ENCODE measurements at places on chromosomes 1 and 21. TPM values are rescaled to one million over a fixed set of nuclear protein-coding genes. Genes with fewer than 3 reads are reported as not detected.

DNA sequence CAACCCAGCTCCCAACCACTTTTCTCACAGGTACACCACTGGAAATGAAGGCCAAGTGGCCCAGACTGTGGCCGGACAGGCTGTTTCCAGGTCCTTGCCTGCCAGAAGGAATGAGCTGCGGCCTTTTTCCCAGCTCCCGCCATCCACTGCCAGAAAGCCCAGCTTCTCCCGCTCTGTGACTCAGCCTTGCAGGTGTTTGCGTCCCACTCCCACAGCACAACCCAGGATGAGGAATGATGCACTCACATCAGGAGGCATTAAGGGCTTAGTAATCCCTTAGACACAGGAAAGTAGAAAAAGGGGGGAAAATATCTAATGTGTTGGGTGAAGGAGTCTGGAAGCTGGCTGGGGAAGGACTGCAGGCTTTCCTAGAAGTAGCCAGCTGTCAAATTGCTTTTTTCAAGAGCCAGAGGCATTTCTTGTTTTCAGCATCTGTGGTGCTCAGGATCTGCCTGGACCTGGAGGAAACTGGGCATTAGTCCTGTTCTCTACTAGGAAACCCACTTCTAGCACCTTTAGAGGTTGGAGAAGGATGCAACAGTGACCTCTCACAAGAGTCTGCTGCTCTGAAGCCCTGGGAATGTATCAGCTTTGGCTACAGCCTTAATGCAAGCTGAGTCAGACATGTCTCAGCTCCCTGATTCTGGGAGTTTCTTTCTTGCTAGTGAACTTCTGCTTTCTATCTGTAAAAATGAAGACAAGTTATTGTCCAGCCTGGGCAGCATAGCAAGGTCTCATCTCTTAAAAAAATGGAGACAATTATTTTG lies 13.2 kb upstream of the MAP1LC3C start:
- no peak for DNase-seq

AADACL3 gene
- not detected for total RNA-seq

POLR3GL gene
- 28.7 TPM for total RNA-seq

- no peak for DNase-seq
Observed at GRCh38 chr21:42850866-42851391, 28.4 kb downstream of the WDR4 start.

FNBP1L gene
- 21.3 TPM for total RNA-seq

GRCh38 chr1:161176468-161177111 lies 717 bp downstream of the B4GALT3 start:
- no peak for DNase-seq

DNA sequence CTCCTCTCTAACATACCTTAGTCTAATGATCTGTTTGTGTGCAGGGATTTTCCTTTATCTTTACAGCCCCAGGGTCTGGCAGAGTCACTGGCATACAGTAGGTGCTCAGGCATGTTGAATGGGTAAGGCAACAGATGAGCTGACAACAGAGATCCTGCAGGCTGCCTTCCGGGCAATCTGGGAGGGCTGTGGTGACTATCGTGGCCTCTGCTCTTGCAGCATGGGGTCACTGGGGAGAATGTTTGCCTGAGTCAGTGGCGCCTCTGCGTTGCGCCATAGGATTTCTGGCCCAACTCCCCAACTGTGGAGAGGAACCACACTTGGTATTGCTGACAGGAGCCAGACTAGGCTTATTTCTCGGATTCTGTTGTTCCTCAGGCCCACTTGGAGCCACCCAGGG lies 93.8 kb downstream of the LAMC2 start:
- peak; percentile 99 for DNase-seq

DNA sequence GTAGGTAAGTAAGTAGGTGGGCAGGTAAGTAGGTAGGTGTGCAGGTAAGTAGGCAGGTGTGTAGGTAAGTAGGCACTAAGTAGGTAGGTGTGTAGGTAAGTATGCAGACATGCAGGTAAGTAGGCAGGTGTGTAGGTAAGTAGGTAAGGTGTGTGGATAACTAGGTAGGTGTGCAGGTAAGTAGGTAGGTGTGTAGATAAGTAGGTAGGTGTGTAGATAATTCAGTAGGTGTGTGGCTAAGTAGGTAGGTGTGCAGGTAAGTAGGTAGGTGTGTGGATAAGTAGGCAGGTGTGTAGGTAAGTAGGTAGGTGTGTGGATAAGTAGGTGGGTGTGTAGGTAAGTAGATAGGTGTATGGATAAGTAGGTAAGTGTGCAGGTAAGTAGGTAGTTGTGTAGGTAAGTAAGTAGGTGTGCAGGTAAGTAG lies 53.9 kb upstream of the COG2 start:
- DNase-seq = no peak

DNA sequence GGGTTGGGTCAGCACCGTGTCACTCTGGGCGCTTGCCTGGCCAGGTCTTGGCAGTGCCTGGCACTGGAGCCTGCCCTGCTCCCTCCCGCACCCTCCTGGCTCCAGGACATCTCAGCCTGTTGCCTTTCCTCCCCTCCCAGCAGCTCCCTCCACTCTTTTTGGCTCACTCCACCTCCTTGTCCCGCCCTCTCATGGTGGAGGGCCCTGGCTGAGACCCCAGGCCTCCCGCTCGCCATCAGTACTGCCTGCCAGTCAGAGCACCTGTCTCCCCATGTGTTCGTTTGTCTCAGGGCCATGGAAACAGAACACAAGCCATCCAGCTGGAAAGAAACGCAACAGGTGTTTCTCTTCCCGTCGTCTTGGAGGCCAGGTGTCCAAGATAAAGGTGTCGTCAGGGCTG lies 61.0 kb downstream of the B3GALT5 start:
- no peak for DNase-seq

GRCh38 chr1:118982266-118982665 lies 5.9 kb downstream of the TBX15 start:
- DNase-seq = no peak

GSTM5 gene
- 0.12 TPM for total RNA-seq

- DNase-seq = no peak
Observed at GRCh38 chr1:14748977-14749376, 150.5 kb downstream of the KAZN start.

- DNase-seq = no peak
Observed at GRCh38 chr1:35882586-35882944, 444 bp upstream of the AGO1 start.

- DNase-seq = no peak
Observed at GRCh38 chr1:48676822-48677221, 99.9 kb downstream of the BEND5 start.

GPR25 gene
- total RNA-seq = not detected

DNA sequence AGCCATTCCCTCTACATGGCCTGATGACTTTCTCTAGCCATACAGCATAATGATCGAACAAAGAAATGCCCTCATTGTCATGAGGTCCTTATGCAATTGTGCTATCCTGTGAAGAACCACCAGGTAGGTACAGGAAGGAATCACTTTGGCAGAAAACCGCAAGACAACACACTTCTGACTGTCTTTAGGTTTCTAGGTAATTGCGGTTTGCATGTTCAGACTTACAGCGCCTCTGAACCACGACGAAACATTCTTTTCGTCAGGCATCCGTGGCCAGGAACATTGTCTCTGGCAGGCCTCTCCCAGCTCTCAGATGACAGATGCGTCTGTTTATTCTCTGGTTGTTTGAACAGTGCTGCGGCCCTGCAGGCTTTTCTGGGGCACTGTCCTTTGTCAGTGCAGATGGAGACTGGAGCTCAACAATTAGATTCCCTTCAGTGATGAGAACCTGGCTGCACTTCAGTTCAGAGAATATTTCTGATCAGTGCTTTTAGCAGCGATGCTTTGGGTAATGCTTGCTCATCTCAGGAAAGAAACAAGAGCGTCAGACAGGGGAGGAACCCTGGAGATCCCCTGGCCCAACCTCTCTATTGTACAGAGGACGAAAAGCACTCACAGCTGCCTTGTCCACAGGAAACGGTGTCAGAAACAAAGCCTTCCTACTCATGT lies 63.4 kb downstream of the B3GALT5 start:
- DNase-seq = no peak

DNA sequence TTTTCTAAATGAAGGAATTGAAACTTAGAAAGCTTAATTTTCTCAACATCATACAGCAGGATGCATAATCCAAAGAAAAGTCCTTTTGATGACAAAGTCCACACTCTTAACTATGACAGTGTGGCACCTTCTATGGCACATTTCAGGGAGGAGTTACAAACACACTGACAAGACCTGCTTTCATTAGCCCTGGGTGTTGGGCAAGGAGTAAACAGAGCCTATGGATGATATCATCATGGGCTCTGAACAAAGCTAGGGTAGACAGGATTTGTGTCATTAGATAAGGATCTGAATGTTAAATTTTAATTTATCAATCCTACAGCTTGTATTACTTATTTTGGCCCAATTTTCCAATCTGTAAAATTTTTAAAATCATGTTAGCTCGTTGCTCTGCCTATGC lies 62.6 kb upstream of the DENND1B start:
- no peak for DNase-seq

ANKRD65 gene
- 0.15 TPM for total RNA-seq

DNA sequence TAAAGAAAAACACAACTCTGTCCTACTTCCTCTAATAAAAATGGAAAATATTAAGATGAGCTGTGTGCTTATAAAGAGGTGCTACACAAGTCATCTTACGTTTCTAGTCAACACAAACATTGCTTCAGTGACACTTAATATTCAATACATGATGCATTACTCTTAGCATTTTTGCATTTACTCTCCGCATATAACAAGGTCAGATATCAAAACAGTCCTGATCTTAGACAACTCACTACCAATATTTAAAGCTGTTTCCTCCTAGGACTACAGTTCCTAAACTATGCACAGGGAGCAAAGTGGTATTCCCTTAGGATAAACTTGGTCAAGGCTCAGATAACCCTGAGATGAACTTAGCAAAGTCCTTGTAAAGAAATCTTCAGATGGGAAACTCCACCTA lies 12.3 kb downstream of the RIT1 start:
- DNase-seq = no peak

TEDDM1 gene
- total RNA-seq = not detected

GRCh38 chr1:109024646-109025045 lies 17.3 kb downstream of the WDR47 start:
- no peak for DNase-seq

DNA sequence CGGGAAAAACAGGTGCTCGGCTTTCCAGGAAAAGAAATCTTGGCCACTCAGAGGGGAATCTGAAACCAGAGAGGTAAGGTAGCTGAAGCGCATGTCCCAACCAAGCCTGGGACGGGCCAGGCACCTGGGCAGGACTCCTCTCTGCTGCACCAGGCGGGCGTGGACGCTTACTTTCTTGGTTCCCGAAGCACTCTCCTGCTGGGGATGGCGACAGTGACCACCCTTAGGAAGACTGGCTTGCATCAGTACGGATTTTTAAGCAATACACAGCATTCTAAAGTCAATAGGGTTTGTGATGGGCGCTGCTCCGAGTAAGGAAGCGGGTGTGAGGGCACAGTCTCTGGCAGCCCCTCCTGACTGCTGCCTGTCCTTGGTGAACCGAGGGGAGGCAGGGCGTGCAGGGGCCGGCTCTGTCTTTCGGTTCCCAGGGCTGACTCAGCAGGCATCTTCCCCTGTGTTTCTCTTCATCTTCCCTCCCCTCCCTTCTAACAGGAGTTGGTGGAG lies 74.9 kb upstream of the ANGPTL1 start:
- DNase-seq = no peak

- no peak for DNase-seq
Observed at GRCh38 chr21:37373539-37373938, 7.0 kb downstream of the DYRK1A start.

Measured in NCI-H460 (cell line).